Skin of body (tissue), 3 donors: ENCODE measurements at places on chromosomes 2 and 18. TPM values are rescaled to one million over a fixed set of nuclear protein-coding genes. Genes with fewer than 3 reads are reported as not detected.
A peak's percentile ranks its signal among the peaks of the same experiment; 100 is the strongest.

- DNase-seq: no peak
These were observed 61.0 kb upstream of the SERPINE2 start for GRCh38 chr2:224099861-224100643.

- DNase-seq: no peak
These were observed 91.6 kb upstream of the SMAD2 start for GRCh38 chr18:48022021-48022420.

GRCh38 chr2:46157966-46158310 lies 139.3 kb upstream of the EPAS1 start:
- no peak for DNase-seq

Gene HOXD9
- total RNA-seq: 4.7 TPM

DNA sequence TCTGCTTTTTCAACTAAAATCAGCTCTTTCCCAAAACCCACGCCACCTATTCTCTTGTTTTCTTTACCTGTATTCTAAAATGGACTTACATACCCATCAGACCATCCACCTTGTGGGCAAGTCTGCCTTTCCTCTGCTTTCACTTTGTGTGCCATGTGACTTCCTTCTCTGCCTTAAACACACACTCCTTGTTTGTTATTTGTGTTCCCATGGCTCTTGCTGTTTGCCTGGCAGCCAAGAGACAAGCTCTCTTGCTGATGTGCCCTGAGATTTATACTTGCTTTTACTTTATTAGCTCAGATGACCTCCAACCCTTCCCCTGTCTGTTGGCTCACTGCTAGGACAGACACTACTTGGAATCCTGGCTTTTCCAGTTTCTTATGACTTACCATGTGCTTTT lies 309.7 kb upstream of the LRRTM4 start:
- no peak for DNase-seq

- DNase-seq: peak; percentile 10
These were observed 97.4 kb upstream of the LHCGR start for GRCh38 chr2:48852938-48853337.

Gene TPGS2
- 38.3 TPM for total RNA-seq

- DNase-seq: peak; percentile 55
These were observed 264.8 kb downstream of the C1D start for GRCh38 chr2:67797801-67798540.

GRCh38 chr18:9643549-9643948 lies 29.2 kb upstream of the PPP4R1 start:
- DNase-seq: peak; percentile 99

DNA sequence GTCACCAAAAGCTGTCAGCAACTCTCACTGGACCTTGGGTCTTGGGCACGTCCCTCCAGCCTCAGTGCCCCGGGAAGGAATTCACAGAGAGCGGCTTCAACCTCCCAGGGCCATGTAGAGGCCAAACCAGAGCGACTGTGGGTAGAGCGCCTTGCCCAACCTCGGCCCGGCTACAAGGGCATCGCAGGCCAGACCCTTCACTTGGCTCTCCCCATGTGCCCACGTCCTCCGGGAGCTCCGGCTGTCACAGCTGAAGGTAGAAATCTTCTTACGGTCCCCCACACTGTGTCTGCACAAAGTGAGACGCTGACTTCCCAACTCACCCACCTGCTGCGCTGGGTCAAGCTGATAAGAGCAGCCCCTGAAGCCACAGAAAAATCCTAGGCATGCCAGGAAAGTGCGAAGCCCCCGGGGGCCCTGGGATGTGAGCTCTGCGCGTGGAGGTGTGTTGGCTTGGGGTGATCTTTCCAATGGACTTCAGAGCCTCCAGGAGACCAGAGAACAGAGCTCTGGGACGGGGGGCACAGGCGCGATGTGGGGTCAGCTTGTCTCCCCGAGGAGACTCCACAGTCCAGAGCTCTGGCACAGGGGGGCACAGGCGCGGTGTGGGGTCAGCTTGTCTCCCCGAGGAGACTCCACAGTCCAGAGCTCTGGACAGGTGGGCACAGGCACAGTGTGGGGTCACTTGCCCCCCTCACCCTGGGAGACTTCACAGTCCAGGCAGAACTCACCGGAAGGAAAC lies 105.5 kb downstream of the RTP5 start:
- DNase-seq: no peak

DNA sequence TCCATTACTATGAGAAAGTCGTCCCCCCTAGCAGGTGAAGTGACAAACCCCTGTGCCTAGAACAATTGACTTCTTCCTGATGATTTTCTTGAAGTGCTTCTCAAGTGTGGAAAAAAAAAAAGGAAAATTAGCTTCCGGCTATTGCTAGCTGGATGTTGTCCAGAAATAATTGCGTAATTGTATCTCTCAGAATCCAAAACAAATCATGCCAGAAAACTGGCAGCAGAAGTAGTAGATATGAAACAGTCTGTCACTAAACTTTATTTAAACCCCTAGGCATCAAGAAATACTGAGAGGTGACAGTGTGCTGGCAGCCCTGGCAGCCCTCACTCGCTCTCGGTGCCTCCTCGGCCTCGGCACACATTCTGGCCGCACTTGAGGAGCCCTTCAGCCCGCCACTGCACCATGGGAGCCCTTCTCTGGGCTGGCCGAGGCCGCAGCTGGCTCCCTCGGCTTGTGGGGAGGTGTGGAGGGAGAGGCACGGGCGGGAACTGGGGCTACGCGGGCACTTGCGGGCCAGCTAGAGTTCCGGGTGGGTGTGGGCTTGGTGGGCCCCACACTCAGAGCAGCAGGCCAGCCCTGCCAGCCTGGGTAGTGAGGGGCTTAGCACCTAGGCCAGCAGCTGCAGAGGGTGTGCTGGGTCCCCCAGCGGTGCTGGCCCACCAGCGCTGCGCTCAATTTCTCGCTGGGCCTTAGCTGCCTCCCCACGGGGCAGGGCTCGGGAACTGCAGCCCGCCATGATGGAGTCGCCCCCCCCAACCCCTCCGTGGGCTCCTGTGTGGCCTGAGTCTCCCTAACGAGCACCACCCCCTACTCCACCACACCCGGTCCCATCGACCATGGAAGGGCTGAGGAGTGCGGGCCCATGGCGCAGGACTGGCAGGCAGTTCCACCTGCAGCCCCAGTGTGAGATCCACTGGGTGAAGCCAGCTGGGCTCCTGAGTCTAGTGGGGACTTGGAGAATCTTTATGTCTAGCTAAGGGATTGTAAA lies 80.5 kb upstream of the ABCA12 start:
- DNase-seq: peak; percentile 3

Gene KCTD1
- 14.6 TPM for total RNA-seq

- DNase-seq: no peak
These were observed 33.9 kb upstream of the TSPYL6 start for GRCh38 chr2:54289917-54290316.

Gene LYPD6B
- 12.3 TPM for total RNA-seq

DNA sequence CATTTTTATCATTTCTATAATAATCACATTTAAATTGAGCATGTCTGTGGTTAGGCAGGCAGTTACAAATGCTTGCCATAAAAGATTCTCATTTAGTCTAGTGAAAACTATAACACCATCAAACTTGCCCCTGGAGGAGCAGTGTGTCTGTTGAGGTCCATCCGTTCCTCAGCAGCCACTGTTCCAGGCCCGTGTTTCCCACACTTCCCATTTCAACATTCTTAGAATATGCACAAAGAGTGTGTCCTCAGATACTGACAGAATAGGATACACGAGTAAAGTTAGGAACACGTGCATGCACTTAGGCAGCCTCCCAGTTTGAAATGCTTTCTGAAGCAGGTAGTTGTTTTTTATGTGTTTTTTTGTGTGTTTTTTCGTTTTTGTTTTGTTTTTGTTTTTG lies 39.9 kb downstream of the NCK2 start:
- DNase-seq: no peak

- no peak for DNase-seq
These were observed 434.1 kb upstream of the HS6ST1 start for GRCh38 chr2:128752691-128753263.

Gene PIEZO2
- total RNA-seq: 51.0 TPM

Gene CD8A
- not detected for total RNA-seq

- no peak for DNase-seq
These were observed 977.3 kb upstream of the ACVR2A start for GRCh38 chr2:146867477-146867986.

GRCh38 chr2:20665243-20666004 lies 1.5 kb upstream of the GDF7 start:
- no peak for DNase-seq

- DNase-seq: no peak
These were observed 20.6 kb upstream of the TMEM163 start for GRCh38 chr2:134739236-134739878.
